Iris pigment epithelial cell (primary cell): ENCODE measurements at places on chromosomes 6 and 20.

GRCh38 chr6:46407776-46408530 lies 83.3 kb downstream of the RCAN2 start:
- no peak for DNase-seq

GRCh38 chr6:46042355-46042999 lies 26.8 kb upstream of the CLIC5 start:
- DNase-seq: peak; percentile 52

DNA sequence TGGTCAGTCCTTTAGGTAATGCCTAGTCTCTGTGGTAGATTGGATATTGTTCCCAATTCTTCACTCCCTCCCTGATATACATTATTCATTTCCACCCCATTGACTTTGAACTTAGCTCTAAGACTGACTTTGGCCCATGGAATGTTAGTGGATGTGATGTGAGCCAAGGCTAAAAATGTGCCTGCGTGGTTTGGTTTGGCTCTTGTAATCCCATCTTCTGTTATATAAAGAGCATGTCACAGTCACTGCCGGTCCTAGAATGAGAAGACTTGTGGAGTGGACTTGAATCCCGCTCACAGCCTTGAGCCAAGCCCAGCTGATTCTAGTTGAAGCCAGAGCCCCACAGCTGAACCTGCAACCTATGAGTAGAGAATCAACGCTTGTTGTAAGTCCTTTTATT lies 23.6 kb upstream of the DNAAF9 start:
- DNase-seq: no peak

- DNase-seq: no peak
These were observed 22.2 kb upstream of the MRGBP start for GRCh38 chr20:62773845-62774714.

DNA sequence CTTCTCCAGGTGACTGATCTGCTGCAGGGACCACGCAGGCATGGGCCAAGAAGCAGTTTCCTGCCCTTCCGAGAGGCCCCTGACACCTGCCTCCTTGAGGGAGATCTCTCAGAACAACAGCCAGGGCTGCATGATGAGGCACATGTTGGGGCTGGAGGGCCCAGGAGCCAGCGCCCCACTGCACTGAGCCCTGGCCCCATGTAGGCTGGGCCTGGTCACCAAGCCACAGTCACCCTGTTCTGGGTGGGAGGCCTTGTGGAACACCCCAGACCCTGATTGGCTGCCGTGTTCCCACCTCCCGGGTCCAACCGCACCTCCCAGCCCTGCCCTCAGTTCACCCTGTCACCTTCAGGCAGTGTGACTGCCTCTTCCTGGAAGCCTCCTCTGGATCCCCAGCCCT lies 174.2 kb downstream of the TAF4 start:
- no peak for DNase-seq

GRCh38 chr6:110468731-110469130 lies 7.7 kb downstream of the SLC22A16 start:
- DNase-seq: no peak

- DNase-seq: no peak
These were observed 152.4 kb downstream of the COL9A1 start for GRCh38 chr6:70150521-70150920.

DNA sequence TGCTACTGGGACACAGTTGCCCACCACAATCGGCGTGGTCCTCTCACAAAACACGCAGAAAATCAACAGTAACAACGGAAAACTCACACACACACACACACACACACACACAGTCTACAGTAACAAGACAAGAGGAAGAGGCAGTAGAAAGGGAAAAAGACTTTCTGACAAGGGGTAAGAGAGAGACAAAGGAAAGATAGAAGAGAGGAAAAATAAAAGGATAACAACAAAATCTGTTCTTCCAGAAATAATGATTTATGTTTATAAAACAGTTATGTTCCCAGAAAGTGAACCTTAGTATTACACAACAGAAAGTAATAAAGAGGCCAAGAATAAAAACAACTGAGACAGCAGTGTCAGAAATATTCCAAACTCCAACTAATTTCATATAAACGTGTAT lies 2.9 kb downstream of the RANBP9 start:
- peak; percentile 42 for DNase-seq

GRCh38 chr6:41164551-41165120 lies 1.7 kb upstream of the TREM2 start:
- no peak for DNase-seq

GRCh38 chr20:38935967-38936407 lies 9.8 kb downstream of the FAM83D start:
- peak; percentile 44 for DNase-seq
